ENCODE measurements at places on chromosomes 1 and 21.

DNA sequence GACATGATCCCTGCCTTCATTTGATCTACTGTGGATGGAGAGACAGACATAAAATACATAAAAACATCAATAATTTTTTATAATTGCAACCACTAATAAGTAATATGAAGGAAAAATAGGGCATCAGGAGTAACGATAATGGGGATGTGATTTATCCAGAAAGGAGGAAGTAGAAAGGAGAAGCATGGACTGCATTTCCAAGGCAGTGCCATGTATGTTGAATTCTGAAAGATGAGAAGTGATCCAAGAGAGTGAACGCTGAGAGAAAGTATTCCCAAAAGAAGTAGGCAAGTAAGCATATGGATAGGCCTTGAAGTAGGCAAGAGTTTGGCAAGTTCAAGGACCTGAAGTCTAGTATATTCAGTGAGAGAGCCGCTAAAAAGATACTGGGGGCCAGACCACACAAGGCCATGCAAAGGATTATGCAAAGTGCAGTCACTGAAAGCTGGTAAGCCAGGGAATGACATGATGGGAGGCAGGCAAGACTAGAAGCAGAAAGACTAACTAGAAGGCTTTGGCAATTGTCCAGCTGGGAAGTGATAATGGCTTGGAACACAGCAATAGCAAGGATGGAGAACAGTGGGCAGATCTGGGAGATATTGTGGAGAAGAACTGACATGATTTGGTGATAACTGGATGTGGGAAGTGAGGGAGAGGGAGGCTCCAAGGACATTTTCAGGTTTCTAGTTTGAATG is 85.9 kb downstream of the TM2D1 start:
- no peak for DNase-seq

GRCh38 chr1:224724566-224724965 is 108.4 kb downstream of the CNIH3 start:
- no peak for DNase-seq

DNA sequence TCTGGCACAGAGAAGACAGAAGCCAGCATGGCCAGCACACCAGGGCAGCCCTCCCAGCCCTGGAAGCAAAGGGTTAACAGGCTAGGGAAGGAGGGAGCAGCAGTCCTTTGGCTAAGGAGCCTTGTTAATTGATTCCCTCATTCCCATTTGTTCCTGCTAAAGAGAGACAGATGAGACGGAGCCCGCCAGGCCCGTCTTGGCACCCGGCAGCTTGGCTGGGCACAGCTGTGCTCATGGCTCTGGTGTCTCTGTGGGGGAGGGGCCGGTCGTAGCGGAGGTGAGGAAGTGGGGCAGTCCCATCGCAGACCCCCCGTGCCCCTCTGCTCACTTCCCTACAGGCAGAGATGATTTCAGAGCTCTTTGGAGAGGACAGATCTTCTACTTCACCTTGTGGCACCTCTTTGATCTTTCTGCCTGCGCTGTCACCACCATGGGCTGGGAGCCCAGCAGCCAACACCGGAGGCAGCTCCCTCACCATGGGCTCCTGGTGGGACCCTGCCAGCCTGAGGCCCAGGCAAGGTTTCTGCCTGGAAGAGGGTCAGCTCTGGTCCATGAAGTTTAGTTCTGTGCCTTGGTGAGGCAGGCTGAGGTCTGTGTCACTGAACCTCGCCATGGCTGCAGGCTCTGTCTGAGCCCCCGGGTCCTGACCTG is 38.0 kb downstream of the FOXO6 start:
- no peak for DNase-seq

GRCh38 chr21:45806042-45806441 is 162.5 kb downstream of the PCBP3 start:
- DNase-seq = no peak

- no peak for DNase-seq
Observed at GRCh38 chr1:19067182-19067911, 110.9 kb upstream of the IFFO2 start.

GRCh38 chr1:214553142-214553710 is 1.8 kb upstream of the PTPN14 start:
- DNase-seq = no peak

DNA sequence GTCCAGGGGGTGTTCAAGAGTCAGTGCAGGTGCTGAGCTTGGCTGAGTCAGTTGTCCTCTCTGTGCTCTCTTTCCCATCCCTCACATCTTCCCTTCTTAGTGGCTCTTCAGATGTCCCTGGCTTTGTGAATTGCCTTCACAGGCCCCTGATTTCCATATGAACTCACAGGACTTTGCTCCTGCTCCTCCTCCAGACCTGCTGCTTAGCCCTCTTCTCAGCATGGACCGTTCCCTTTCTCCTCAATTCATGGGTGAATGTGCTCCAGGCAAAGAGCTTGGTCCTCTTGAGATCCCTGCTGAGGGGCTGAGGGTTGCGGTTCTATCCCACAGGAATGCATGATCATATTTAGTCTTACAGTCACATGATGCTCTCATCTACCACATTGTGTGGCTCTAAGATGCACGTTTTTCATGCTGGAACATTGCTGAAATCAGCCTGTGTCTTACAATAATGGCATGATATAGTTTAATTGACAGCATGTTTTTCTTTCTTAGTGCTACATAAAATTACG is 30.5 kb downstream of the CACNA1E start:
- no peak for DNase-seq

DNA sequence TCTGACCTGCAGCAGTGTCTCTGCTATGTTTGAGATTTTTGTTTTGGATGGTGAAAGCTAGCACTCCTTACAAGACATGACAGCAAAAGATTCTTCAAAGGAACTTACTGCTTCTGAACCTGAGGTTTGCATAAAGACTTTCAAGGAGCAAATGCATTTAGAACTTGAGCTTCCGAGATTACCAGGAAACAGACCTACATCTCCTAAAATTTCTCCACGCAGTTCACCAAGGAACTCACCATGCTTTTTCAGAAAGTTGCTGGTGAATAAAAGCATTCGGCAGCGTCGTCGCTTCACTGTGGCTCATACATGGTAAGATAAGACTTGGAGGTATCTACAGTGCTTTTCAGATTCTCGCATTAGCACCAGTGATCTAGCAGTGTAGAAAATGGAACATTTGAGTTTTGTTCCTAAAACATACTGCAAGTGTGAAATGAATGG is 200.2 kb downstream of the PDE4B start:
- no peak for DNase-seq

- DNase-seq = no peak
Observed at GRCh38 chr1:100810360-100810759, 84.3 kb downstream of the EXTL2 start.
